Activated CD4-positive, CD25-positive, alpha-beta regulatory T cell treated with anti-CD3 and anti-CD28 coated beads, Interleukin-2, amount 50 U/mL, for 16 hours (primary cell): ENCODE measurements at places on chromosomes 3 and 15.
A peak's percentile ranks its signal among the peaks of the same experiment; 100 is the strongest.

DNA sequence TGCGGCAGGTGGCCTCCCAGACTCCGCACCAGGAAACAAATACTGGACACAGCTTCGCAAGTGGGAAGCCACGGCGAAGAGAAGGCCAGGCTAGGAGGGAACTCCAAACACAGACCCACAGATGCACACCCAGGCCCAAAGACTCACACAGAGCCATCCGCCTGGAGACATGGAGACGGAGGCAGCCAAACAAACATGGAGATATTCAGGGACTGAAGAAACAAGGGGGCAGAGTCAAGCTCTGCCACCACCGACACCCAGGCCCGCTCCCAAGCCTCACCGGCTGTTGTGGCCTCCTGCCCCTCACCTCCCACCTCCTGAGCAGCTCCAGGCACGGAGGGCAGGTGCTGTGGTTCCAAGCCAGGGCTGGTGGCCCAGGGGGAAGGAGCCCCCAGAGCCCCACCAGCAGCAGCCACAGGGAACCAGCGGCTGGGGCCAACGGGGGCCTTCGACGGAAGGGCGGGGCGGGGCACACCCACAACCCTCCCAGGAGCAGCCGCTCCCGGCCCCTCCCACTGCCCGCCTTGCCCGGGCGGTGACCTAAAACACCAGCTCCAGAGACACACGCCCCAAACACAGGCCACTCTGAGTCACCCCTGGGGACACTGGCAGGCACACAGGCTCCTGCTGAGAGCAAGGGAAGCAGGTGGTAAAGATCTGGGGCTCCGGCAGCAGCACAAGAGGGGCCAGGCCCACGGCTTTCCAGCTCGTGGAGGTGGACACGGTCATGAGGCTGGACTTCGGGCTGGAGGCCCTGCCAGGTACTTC, 31.9 kb downstream of the TNK2 start:
- no peak for DNase-seq

- DNase-seq = no peak
Measured at GRCh38 chr15:66711260-66711659, 9.2 kb downstream of the SMAD6 start.

DNA sequence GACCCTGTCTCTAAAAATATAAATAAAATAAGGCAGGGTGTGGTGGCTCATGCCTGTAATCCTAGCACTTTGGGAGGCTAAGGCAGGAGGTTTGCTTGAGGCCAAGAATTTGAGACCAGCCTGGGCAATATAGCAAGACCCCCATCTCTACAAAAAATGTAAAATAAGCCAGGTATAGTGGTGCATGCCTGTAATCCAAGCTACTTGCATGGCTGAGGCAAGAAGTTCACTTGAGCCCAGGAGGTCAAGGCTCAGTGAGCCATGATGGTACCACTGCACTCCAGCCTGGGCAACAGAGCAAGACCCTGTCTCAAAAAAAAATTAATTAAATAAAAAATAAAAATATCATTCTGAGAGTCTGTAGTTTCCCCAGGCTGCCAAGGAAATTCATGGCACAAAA, 4.1 kb upstream of the JAGN1 start:
- DNase-seq = no peak

GRCh38 chr3:100185847-100186246, 71.5 kb upstream of the FILIP1L start:
- no peak for DNase-seq

DNA sequence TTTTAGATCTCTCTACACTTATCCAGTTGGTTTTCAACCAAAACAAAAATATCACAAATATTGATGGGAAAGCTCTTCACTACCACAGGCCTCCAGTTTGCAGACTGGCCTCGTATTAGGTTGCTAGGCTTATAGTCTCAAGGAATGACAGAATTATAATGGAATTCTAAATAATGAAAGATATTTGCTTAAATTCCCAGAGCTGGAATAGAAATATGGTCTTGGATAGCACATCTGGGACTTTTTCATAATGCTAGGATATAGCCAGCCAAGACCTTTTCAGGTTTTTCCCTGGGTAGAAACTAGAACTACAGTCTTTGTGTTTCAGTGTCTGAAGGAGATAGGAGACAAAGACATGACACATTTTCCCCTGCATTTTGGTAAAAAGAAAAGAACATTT, 121.9 kb upstream of the STAC start:
- no peak for DNase-seq

GRCh38 chr15:75051191-75051608, 27.8 kb downstream of the PPCDC start:
- no peak for DNase-seq

DNA sequence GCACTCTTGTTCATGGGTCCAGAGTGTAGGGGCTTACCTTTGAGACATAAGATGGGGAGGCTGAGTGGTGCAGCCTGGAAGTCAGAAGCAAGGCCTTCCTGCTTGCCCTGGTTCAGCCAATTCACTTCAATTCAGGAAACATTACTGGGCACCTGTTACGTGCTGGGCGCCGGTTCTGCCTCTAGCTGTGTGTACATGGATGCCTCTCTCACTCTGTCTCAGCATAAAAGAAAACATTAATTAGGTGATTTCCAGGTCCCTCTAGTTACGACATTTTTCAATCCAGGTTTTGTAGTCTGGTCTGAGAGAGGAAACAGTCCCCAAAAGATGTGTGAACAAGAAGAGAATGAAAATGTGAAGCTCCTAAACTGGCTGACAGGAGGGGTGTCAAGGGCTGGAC, 1.2 kb downstream of the RTP1 start:
- DNase-seq = no peak

DNA sequence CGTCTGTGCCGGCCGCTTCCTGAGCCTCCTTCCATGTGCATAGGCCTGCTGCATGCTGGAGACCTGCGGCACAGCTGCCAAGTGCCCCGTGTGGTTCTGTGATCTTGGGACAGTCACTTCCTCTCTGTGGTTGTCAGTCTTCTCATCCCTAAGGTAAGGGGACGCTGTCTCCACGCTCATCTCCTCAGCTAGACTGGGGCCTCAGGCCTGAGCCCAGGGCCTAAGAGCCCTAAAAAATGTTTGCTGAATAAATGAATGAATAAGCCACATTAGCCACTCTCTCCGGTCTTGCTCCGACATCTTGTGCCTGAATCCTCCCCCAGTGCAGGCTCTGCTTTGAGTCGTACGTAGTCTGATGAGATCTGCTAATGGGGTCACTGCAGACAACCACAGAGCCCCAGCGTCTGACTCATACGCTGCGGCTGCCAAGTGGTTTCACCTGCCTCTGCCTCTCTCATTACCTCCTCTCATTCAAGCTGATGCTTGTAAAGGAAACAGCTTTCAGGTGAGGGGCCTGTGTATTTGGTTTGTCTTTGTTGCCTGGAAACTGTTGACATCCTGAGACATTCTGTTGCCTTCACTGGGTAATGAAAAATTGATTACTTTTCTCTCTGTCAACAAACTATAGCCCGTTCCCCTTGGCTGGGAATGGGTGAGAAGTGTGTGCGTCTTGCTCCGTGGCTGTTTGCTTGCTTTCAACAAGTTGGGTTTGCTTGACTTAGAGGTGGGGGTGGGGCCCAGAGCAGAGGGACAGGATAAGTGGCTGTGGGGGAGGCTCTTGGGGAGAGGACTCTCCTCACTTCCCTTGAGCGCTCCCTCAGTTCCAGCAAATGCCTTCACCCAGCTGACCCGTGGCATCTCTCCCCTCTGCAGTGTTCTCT, 15.9 kb downstream of the RPLP1 start:
- DNase-seq = peak; percentile 70

DNA sequence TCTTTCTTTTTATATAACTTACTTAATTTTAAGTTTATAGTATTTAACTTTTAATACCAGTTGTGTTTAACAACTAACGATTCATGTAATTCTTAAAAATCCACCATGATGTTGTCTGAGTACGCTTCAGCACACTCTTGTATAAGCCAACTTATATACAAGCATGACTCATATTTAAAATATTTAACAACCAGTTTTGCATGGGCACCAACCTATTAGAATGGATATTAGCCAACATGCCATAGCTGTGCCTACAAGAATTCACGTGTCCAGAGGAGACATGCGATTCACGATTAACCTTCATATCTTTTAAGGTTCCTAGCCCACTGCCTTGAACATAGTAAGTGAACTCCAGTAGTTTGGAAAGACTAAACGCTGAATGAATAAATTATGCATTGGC, 1023.2 kb downstream of the TBL1XR1 start:
- no peak for DNase-seq

DNA sequence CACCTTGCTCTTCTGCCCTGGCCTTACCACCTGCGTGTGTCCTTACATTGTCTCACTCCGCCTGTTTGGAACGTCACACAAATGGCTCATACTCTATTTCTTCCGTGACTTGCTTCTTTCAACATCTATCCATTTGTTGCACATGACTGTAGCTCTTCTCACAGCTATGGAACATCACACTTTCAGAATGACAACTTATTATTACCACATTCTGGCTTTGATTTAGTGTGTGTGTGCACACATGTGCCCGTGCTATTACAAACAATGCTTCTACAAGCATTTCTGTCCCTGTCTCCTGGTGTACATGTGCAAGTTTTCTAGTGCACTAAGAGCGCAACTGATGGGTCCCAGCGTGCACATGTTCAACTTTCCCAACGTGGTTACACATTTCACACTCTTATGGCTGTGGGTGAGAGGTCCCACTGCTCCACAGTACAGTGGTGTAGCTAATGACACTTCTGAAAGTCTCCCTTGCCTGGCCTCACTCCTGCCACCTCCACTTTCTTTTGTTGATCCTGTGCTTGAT, 37.8 kb downstream of the PTH1R start:
- DNase-seq = no peak

- peak; percentile 15 for DNase-seq
Measured at GRCh38 chr3:185983495-185984141, 45.8 kb upstream of the TRA2B start.
